Smooth muscle cell of the pulmonary artery (primary cell): ENCODE measurements at places on chromosomes 12 and 14. TPM values are rescaled to one million over a fixed set of nuclear protein-coding genes. Genes with fewer than 3 reads are reported as not detected.

WSCD2 gene
- not detected in 2 replicates for total RNA-seq

CLEC12A gene
- not detected in 2 replicates for total RNA-seq

PTPN21 gene
- 16.4 and 16.6 TPM in 2 replicates for total RNA-seq

AQP5 gene
- 0.23 and 0.52 TPM in 2 replicates for total RNA-seq

PLXNC1 gene
- total RNA-seq = 1.7 and 4.8 TPM in 2 replicates
